Vagina (tissue), 2 donors: ENCODE measurements at places on chromosomes 11 and 22.

GRCh38 chr22:39290724-39291161 lies 28.7 kb downstream of the RPL3 start:
- peaks cover 33% of the 10 kb centered on the region for H3K4me1 ChIP-seq
- no peak for DNase-seq
- no peak overlapping the region for H3K4me3 ChIP-seq
- no peaks in the 10 kb centered on the region for H3K36me3 ChIP-seq
- H3K27me3 ChIP-seq = no peaks in the 10 kb centered on the region

DNA sequence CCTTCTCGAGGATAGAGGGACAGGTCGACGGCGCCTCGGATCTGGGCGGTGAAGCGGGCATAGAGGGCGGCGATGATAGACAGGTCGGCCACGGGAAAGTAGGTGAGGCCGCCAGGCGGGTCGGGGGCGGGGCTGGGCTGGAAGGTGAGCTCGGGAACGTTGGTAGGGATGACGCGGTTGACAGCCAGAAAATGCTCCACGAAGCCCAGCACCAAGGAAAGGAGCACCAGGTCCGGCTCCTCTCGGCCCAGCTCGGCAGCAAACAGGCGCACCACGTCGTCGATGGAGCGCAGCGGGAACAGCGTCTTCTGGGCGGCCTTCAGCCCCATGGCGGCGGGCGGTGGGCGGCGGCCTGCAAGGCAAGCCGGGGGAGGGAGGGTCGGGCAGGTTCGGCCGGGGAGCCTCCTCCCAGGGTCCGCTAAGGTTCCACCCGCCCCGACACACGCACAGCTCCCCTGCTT lies 540 bp downstream of the MEN1 start:
- no peak for DNase-seq
- H3K36me3 ChIP-seq = no peaks in the 10 kb centered on the region
- peaks cover 22% of the 10 kb centered on the region for H3K4me1 ChIP-seq
- H3K27ac ChIP-seq = peak overlapping the region; percentile 71
- peak overlapping the region; percentile 77 for H3K4me3 ChIP-seq

GRCh38 chr11:44926036-44926435 lies 24.6 kb downstream of the TP53I11 start:
- DNase-seq = no peak
- H3K27me3 ChIP-seq = no peaks in the 10 kb centered on the region
- H3K27ac ChIP-seq = no peak overlapping the region
- no peak overlapping the region for H3K4me3 ChIP-seq
- H3K36me3 ChIP-seq = no peaks in the 10 kb centered on the region

DNA sequence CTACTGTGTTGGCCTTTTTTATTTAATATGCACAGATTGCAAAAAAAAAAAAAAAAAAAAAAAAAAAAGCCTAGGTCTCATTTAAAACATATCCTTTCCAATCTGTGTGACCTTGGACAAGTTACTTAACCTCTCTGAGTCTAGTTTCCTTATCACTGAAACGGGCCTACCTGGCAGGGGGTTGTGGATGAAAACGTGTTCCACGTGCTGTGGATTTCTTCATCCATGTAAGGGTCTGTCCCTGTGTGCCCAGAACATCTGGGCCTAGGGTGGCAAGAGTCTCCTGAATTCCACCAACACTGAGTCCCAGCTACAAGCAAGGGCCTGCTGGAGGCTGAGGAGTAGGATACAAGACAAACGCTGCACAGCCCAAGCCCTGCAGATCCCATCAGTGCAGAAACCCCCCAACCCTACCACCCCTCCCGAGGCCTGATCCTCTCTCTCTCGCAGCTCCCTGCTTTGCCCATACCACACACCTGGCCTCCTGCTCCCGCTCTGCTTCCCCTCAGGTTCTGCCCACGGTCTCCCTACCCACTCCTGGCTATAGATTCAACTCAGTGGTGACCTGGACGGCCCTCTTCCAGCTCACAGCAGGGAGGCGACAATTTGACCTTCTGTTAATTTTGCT lies 4.7 kb upstream of the GNAZ start:
- H3K36me3 ChIP-seq = no peaks in the 10 kb centered on the region
- DNase-seq = no peak
- peaks cover 11% of the 10 kb centered on the region for H3K4me1 ChIP-seq
- no peaks in the 10 kb centered on the region for H3K27me3 ChIP-seq
- H3K4me3 ChIP-seq = no peak overlapping the region

GRCh38 chr11:34344768-34345539 lies 12.9 kb downstream of the ABTB2 start:
- no peak for DNase-seq
- H3K27ac ChIP-seq = peak overlapping the region; percentile 69
- no peaks in the 10 kb centered on the region for H3K27me3 ChIP-seq

GRCh38 chr11:8671651-8672062 lies 10.8 kb downstream of the TRIM66 start:
- H3K27ac ChIP-seq = peak overlapping the region; percentile 83
- H3K4me1 ChIP-seq = peaks cover 13% of the 10 kb centered on the region
- DNase-seq = no peak
- no peaks in the 10 kb centered on the region for H3K27me3 ChIP-seq
- H3K4me3 ChIP-seq = no peak overlapping the region
- H3K36me3 ChIP-seq = no peaks in the 10 kb centered on the region

DNA sequence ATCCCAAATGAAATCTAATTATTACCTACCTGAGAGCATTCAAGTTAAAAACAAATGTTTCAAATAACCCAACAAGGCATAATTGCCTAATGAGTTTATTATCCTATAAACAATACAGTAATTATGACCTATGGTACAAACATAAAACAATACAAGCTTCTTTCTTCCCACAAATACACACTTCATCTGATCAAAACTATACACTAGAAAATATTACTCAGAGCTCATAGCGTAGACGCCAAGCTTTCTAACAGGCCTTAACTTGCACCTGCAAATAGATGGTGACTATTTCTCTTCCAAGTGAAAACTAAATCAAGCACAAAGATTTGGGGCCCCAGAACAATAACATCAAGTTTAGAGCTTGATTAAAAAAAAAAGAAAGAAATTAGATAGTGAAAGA lies 78.1 kb downstream of the SOX6 start:
- H3K4me3 ChIP-seq = no peak overlapping the region
- H3K36me3 ChIP-seq = no peaks in the 10 kb centered on the region
- no peaks in the 10 kb centered on the region for H3K4me1 ChIP-seq
- no peak overlapping the region for H3K27ac ChIP-seq

DNA sequence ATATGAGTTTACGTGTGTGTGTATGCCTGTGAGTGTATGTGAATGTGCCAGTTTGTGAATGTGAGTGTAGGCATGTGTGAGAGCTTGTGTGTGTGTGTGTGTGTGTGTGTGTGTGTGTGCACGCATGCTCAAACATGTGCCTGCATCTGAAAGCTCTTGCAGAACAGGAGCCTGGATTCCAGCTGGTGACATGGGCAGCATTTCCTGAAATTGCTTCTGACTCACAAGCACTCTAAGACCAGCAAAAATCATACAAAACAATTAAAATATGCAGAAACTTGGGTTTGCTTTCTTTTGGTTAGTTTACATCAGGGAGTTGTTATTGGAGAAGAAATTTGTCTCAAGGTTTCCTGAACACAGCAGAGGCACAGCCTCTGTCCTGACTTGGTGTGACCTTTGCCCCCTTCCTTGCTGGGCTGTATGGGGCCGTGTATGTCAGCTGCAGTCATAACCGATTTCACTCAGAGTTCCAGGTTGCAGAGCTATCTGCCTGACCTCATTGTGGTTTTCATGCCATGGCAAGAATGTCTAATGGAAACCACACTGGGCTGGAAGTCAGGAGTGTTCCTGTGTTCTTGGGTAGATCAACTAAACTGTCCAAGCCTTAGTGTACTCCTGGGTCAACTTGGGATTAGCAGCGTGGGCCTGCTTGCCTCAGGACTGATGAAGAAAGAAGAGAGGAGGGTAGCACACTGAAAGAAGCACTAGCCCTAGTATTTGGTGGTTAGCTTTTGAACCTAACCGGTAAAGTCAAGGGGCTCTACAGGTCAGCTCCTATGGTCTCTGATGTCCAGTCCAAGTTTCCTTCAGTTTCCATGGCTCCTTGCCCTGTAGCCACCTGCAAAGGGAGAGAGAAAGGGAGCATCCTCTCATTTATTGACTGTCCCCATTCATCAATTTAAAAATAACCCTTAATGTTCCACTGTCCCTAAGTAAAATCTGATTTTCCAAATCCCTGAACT lies 143.7 kb downstream of the SNX19 start:
- H3K36me3 ChIP-seq = no peaks in the 10 kb centered on the region
- peaks cover 12% of the 10 kb centered on the region for H3K4me1 ChIP-seq
- no peak overlapping the region for H3K4me3 ChIP-seq

- H3K4me1 ChIP-seq = peaks cover 38% of the 10 kb centered on the region
- no peaks in the 10 kb centered on the region for H3K36me3 ChIP-seq
- H3K27ac ChIP-seq = no peak overlapping the region
- no peak overlapping the region for H3K4me3 ChIP-seq
- DNase-seq = no peak
Observed at GRCh38 chr22:39469326-39469680, 12.5 kb downstream of the MGAT3 start.

GRCh38 chr11:62931499-62932278 lies 10.5 kb upstream of the CHRM1 start:
- no peak overlapping the region for H3K4me3 ChIP-seq
- no peak for DNase-seq
- no peak overlapping the region for H3K27ac ChIP-seq

DNA sequence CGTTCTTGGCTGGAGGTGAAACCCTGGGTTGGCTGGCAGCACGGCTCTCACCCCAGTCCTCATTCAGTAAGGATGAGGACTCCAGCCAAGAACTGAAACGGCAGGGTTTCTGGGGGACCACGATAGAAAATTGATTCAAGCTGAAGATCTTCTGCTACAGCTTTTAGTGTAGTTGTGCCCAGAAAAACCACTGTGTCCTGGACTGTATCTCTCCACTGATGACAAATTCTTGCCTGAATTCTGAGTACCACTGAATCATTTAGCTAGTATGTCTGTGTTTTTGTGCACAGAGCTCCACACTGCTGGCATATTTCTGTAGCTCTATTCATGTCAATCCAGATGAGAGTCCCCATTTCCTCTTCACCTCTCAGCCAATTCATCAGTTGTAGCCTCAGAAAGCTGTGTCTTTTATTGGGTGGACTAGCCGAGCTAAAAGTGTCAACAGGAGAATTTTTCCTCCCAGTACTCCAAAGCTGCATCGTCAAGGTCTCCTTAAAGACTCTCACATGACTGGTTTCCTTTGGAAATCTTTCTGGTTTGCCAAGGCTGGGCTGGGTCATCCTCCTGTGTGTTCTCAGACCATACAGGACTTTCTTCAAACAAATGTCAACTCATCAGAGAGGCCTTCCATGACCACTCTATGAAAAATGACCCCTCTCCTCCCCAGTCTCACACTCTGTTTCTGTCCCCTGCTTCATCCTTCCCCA lies 144.6 kb downstream of the LDLRAD3 start:
- peaks cover 8% of the 10 kb centered on the region for H3K4me1 ChIP-seq
- no peak for DNase-seq
- H3K4me3 ChIP-seq = no peak overlapping the region
- no peaks in the 10 kb centered on the region for H3K27me3 ChIP-seq
- H3K27ac ChIP-seq = no peak overlapping the region
- peaks cover 7% of the 10 kb centered on the region for H3K36me3 ChIP-seq

DNA sequence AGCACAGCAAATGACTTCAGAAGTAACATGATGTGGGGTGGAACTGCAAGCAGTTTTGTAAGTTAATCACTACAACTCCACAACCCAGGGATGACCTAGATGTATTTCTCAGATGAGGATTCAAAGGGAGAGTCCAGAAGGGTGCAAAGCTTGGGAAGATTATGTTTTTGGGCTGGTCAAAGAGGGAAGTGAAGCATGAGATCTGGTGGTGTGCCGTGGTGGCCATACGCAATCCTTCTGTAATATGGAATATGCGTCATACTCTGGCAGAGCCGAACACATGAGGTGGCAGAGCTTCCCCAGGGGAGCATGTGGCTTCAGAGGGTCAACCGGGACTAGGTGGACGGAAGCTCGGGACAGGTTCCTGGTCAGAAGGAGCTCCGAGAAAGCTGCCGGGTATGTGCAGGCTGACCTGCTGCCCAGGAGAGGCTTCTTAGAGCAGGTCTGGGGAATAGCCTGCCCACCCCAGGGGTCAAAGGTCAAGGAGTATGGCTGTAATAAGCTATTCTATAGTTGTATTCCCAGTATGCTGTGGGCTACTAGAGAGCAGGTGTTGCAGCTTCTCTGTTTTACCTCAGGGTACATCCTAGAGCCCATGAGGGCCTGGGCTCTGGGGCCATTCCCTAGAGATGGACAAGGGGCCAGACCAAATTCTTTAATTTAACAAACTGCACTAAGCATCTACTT lies 70.1 kb upstream of the PHOX2A start:
- H3K36me3 ChIP-seq = peaks cover 20% of the 10 kb centered on the region
- no peaks in the 10 kb centered on the region for H3K27me3 ChIP-seq
- no peak for DNase-seq
- no peaks in the 10 kb centered on the region for H3K4me1 ChIP-seq
- H3K27ac ChIP-seq = no peak overlapping the region
- H3K4me3 ChIP-seq = no peak overlapping the region

DNA sequence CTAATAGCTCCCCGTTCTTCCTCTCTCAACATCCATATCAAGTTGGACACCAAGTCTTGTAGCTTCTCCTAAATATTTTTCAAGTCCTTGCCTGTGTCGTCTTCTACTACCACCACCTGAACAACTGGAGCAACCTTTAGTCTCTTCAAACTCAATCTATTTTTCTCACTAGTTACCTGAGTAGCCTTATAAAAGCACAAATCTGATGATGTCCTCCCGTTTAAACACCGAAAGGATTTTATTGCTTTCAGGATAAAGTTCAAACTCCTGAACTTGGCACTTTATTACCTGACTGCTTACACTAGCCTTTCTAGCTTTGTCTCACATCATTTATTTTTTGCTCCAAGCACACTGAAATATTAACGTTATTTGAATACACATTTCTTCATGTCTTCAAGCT lies 1.3 kb upstream of the PAK1 start:
- no peak for DNase-seq
- H3K4me3 ChIP-seq = no peak overlapping the region
- H3K27me3 ChIP-seq = no peaks in the 10 kb centered on the region

GRCh38 chr11:87263979-87264378 lies 226.2 kb downstream of the TMEM135 start:
- H3K27me3 ChIP-seq = no peaks in the 10 kb centered on the region
- H3K36me3 ChIP-seq = no peaks in the 10 kb centered on the region
- H3K27ac ChIP-seq = no peak overlapping the region
- H3K4me1 ChIP-seq = no peaks in the 10 kb centered on the region
- H3K4me3 ChIP-seq = no peak overlapping the region
- DNase-seq = no peak

DNA sequence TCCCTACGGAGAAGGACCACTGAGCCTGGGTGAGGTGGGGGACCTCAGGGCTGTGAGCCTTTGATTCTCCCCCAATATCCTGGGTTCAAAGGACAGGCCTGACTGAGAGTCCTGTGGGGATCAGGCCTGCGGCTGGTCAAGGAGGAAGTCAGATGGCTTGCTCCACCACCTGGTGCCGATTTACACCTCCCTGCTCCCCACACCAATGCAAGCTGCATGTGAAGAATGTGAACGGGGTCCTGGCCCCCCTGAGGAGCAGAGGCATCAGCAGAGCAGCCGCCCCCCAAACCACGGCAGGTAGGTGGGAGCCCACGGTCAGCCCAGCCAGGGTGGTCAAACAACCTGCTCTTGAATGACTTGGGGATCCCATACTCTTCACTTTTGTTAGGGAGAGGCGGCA lies 6.7 kb downstream of the ADAMTS8 start:
- peaks cover 4% of the 10 kb centered on the region for H3K4me1 ChIP-seq
- no peak overlapping the region for H3K4me3 ChIP-seq
- no peak for DNase-seq
- H3K27ac ChIP-seq = no peak overlapping the region
- no peaks in the 10 kb centered on the region for H3K27me3 ChIP-seq

- H3K36me3 ChIP-seq = no peaks in the 10 kb centered on the region
- H3K27me3 ChIP-seq = no peaks in the 10 kb centered on the region
- no peak overlapping the region for H3K4me3 ChIP-seq
- DNase-seq = no peak
- no peak overlapping the region for H3K27ac ChIP-seq
- H3K4me1 ChIP-seq = no peaks in the 10 kb centered on the region
Observed at GRCh38 chr22:38811241-38811640, 17.3 kb upstream of the DNAL4 start.
